ENCODE measurements at places on chromosomes 16 and 17. TPM values are rescaled to one million over a fixed set of nuclear protein-coding genes. Genes with fewer than 3 reads are reported as not detected.

The SDR42E2 gene
- total RNA-seq = not detected

DNA sequence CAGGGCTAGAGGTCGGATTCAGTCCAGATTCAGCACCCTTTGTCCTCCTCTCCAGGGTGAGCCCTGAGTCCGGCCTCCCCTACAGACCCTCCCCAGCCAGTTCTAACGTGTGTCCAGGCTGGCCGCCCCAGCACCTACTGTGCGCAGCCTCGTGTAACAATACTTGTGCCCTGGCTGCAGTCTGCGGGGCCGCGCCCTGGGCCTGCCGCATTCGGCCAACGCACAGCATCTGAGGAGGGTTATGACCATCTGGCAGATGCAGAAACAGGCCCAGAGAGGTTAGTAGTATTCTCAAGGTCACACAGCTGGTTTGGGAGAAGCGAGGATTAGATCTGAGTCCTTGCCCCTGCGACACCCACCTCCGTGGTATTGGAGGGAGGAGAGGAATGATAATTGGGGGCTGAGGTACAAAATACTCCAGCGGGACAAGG, 968 bp downstream of the RIPOR1 start:
- DNase-seq = no peak

The LRRC59 gene
- 427 TPM for total RNA-seq

GRCh38 chr16:56355786-56356275, 69.5 kb downstream of the AMFR start:
- DNase-seq = no peak

The SLFN12L gene
- total RNA-seq = not detected

DNA sequence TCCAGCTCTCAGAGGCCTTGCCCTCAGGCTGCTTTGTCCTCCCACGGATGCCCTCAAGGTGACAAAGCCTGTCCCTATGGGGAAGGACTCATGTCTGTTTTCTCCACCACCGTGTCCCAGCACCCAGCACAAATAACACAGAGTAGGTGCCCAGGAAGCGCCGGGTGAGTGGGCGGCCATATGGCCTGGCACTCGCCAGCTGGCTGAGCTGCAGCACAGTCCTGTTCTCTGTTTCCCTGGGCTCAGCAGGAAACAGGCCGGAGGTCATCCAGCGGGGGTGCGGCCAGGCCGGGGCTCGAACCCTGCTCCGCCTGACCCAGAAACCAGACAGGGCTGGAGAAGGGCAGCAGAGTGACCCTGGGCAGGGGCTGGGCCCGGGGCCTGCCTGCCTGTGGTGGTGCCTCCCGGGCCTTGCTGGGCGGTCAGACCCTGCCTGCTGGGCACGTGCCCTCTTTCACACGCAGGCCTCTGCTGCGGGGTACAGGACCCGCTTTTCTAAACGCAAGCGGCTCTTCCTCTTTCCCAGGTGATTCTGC, 139.0 kb upstream of the CIBAR2 start:
- DNase-seq = no peak

The C16orf86 gene
- total RNA-seq = not detected

GRCh38 chr16:2811703-2812471, 5.2 kb upstream of the PRSS21 start:
- no peak for DNase-seq

DNA sequence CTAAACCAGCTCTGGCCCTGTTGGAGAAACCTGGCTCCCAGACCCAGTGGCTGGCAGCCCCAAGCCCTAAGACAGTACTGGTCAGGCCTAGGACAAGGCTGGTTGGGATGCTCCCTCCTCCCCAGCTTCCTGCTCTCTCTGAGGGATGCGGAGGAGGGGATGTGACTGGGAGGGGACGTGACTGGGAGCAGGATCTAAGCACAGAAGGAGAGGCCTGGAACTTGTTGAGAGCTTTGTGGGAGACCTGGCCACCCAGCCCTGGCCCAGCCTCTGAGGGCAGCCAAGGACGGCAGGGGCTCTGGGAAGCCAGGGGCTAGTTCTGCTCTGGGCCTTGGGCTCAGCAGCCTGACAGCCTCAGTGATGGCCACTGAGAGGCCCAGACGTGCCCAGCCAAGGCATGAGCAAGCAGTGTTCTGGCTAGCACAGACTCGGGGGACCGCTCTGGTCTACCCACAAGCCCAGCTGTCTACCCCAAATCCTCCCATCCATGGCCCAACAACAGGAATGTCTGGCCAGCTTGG, 22.8 kb downstream of the ATP6V0D1 start:
- DNase-seq = no peak

- no peak for DNase-seq
Observed at GRCh38 chr17:40345994-40346764, 18.4 kb downstream of the GJD3 start.

The SLC6A2 gene
- not detected for total RNA-seq

The PEMT gene
- 178 TPM for total RNA-seq

- no peak for DNase-seq
Observed at GRCh38 chr16:59179446-59180082, 445.4 kb upstream of the GOT2 start.

GRCh38 chr17:47806913-47807255, 14.7 kb downstream of the OSBPL7 start:
- DNase-seq = no peak

The NHLRC4 gene
- total RNA-seq = not detected

The SRRM2 gene
- total RNA-seq = 182 TPM

The MYL4 gene
- total RNA-seq = 1.6 TPM

The UNC45B gene
- total RNA-seq = not detected

GRCh38 chr16:86118467-86119307, 219.7 kb downstream of the IRF8 start:
- DNase-seq = no peak

DNA sequence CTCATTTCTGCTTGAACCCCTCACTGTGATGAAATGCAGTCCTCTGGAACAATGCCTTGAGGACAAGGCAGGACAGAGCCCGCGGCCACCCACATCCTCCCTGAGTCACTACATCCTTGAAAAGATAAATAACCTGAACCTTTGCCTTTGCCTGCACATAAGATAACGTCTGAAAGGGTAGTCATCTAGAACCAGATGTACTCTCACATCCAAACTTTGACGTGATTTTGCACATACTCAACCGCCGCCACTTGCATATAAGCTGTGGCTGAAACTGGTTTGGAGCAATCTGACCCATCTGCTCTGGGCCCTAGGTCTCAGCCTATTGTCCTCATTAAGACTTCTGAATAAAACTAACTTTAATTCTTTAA, 252.1 kb downstream of the PHKB start:
- peak; percentile 83 for DNase-seq

The CCL13 gene
- not detected for total RNA-seq

- no peak for DNase-seq
Observed at GRCh38 chr16:19875900-19876299, 8.7 kb downstream of the GPRC5B start.

DNA sequence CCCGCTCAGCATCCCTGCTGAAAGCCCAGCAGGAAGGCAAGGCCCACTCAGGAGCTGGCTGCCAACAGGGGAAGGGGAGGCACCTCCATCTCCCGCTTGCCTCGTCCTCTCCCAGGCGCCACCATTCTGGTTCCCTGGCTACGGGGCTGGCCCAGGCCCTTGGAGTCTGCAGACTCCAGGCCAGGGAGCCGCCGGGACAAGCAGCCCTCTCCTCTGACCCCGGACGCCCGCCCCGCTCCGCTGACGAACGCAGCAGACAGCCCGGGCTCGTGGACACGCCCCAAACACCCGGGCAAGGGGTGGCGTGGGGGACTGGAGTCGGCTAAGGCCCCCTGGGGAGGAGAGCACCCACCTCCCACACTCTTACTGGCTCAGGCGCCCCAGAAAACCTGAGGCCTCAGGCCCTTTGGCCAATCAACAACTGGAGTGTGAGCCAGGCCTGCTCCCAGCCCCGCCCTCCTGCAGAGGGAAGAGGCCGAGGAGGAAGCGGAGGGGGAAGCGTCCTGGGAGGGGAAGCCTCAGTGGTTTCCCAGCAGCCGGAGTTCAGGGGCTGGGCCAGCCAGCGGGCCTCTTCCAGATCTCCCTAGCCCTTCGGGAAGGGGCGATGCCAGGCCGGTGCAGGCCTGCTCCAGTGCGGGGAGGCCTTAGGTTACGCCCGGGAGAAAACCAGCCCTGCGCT, 4.2 kb downstream of the MNT start:
- DNase-seq = peak; percentile 89

The ZNF200 gene
- 5.0 TPM for total RNA-seq

DNA sequence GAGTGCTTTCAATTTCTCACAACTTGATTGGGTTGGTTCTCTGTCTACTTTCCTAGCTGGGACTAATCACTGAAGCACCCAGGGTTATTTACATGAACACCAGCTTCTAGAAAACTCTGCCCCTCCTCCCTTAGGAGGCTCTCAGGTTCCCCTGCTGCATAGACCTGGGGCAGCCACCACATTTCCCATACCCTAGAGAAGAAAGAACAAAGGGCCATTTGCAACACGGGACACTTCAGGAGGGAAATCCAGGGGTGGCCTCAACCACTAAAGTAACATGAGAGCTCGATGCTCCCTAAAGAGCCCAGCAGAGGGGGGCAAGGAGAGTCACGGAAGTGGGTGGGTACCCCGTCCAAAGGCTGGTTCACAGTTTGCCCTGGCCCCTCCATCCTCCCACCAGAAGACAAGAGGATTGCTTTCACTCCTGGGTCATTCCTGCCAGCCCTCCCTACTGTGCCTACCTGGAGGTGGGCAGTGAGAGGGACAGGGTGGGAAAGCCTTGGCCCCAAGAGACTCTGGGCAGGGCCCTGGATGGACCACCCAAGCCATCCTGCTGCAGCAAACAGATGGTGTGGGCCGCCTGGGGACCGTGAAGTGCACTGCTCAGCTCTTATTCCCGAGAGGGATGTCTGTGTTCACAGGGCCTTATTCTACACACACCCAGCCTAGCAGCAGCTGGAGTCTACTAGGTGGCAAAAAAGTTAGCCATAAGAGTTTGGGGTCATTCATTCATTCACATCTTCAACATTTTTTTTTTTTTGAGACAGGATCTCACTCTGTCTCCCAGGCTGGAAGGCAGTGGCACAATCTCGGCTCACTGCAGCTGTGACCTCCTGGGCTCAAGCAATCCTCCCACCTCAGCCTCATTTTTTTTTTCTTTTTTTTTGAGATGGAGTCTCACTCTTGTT, 392.1 kb downstream of the SOX9 start:
- no peak for DNase-seq

The STH gene
- total RNA-seq = not detected

GRCh38 chr17:21213638-21214014, 335 bp downstream of the TMEM11 start:
- no peak for DNase-seq

The SLC13A2 gene
- total RNA-seq = not detected

DNA sequence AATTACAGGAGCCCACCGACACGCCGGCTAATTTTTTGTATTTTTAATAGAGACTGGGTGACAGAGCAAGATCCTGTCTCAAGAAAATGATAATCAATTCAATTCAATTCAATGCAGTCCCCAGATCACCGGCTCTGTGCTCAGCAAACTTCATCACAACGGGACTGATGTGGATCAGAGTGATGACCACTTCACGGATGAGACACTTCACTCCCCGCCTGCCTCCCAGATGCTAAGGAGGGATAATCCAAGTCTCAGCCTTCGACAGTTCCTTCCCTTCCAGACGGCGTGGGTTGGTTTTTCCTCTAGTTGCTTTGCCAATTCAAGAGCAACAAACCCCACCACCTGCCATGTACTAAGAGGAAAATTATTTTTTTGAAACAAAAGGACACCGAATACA, 93.8 kb downstream of the ZDHHC7 start:
- no peak for DNase-seq

DNA sequence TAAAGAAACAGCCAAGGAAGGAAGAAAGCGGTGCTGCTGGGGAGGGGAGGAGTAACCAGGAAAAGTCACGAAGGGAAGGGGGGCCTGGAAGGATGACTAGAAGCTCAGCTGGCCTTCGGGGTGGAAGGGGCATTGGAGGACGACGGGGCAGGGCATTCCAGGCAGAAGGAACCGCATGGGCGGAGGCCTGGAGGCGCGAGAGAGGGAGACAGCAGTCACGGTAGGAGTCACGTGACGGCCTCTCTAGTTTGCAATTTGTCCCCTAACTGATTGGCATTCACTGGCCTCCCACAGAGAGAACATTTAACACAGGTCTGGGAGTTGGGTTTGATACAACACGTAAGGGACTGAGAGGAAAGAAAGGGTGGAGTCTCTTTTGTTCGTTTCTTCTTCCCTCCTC, 63.9 kb downstream of the RTN4RL1 start:
- no peak for DNase-seq

GRCh38 chr17:71363661-71364060, 757.2 kb upstream of the SOX9 start:
- DNase-seq = no peak

GRCh38 chr17:40951011-40951622, 13.7 kb upstream of the KRT23 start:
- DNase-seq = peak; percentile 23

GRCh38 chr16:74463888-74464287, 42.6 kb upstream of the CLEC18B start:
- DNase-seq = no peak

- peak; percentile 88 for DNase-seq
Observed at GRCh38 chr16:27326738-27327585, 13.2 kb downstream of the IL4R start.

GRCh38 chr16:86752582-86753175, 174.3 kb downstream of the FOXL1 start:
- DNase-seq = no peak

GRCh38 chr17:80800481-80801391, 190.9 kb upstream of the CHMP6 start:
- DNase-seq = no peak

GRCh38 chr16:79926451-79927205, 326.1 kb upstream of the MAF start:
- DNase-seq = no peak

DNA sequence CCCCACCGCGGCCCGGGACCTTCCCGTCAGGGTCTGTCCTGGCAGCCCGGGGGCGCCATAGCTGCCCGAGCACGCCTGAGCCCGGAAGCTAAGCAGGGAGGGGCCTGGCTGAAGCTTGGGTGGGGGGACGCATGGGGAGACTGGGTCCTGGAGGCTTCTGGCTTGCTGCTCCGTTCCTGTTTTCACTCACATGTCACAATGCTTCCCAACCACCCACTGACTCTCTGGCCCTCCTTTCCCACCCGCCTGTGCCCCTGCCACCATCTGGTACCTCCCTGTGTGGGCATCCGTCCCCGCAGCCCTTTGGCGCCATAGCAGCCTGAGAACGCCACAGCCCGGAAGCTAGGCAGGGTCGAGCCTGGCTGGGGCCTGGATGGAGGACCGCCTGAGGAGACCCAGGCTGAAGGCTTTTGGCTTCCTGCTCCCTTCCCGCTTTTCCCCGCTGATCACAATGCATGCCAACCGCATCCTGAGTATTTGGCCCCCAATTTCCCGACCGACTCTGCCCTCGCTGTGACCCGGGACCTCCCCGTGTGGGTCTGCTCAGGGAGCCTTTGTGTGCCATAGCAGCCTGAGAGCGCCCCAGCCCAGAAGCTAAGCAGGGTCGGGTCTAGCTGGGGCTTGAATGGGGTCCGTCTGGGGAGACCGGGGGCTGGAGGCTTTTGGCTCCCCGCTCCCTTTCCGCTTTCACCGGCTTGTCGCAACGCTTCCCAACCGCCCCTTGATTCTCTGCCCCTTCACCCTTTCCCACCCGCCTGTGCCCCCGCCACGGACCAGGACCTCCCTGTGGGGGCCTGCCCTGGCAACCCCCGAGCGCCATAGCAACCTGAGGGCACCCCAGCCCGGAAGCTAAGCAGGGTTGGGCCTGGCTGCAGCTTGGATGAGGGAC, 2290.1 kb downstream of the TP53TG3F start:
- DNase-seq = no peak
